Kidney (tissue), 22 donors: ENCODE measurements at places on chromosomes 3 and 15.
A peak's percentile ranks its signal among the peaks of the same experiment; 100 is the strongest.

GRCh38 chr3:623914-624545 is 427.5 kb downstream of the CHL1 start:
- H3K4me1 ChIP-seq: no peaks in the 10 kb centered on the region
- no peaks in the 10 kb centered on the region for H3K36me3 ChIP-seq
- DNase-seq: no peak
- no peak overlapping the region for H3K27ac ChIP-seq
- H3K27me3 ChIP-seq: no peaks in the 10 kb centered on the region

- H3K27me3 ChIP-seq: no peaks in the 10 kb centered on the region
- no peaks in the 10 kb centered on the region for H3K36me3 ChIP-seq
- no peak for DNase-seq
- peaks cover 2% of the 10 kb centered on the region for H3K4me1 ChIP-seq
- H3K27ac ChIP-seq: no peak overlapping the region
Measured at GRCh38 chr3:71060536-71060935, 523.0 kb downstream of the FOXP1 start.

DNA sequence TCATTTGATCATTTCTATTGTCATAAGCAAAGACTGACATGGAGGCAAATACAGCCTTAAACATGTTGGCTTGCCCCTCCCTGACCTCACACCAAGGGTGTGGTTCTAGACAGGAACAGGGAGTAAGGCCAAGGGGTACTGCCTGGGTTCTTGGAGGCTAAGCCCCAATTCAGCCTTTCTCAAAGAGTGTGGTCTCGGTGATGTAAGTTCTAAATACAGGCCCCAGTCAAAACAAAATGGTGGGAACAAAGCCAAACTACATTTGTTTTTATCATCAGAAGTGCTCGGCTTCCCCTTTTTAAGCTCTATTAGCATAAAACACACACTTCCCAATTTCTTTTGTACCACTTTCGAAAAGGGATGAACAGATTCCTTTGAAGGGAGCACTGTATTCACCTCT is 129.5 kb downstream of the ATP8B4 start:
- H3K4me1 ChIP-seq: no peaks in the 10 kb centered on the region
- H3K4me3 ChIP-seq: no peak overlapping the region
- H3K27ac ChIP-seq: no peak overlapping the region
- DNase-seq: no peak

DNA sequence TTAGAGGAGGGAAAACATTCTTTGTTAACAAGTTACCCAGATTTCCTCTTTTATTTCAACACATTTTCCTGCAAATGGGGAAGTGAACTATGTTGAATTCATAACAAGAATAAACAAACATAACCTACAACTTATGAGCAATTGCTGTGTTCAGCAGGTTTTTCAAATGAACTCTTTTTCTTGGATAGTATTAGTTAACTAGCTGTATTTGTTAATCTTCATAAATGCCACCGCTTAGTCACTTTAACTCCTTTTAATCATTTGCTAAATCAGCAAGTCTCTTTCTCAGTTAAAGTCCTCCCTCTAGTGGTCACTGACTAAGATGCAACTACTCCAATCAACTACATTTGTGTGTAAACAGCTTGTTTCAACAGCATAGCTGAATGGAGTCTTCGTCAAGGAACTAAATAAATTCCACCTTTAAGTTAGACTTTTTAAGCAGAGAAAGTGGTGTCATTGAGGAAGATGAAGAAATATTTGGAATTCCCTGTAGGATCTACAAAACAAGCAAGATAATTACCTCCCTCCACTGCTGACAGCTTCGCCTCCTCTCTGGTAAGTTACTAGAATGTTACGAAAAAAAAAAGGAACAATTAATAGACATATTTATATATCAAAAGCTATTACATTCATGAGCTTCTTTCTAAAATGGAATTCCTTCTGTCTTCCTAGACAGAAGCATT is 1122.0 kb downstream of the ROBO1 start:
- no peaks in the 10 kb centered on the region for H3K4me1 ChIP-seq
- no peaks in the 10 kb centered on the region for H3K27me3 ChIP-seq
- H3K36me3 ChIP-seq: no peaks in the 10 kb centered on the region
- H3K27ac ChIP-seq: no peak overlapping the region

DNA sequence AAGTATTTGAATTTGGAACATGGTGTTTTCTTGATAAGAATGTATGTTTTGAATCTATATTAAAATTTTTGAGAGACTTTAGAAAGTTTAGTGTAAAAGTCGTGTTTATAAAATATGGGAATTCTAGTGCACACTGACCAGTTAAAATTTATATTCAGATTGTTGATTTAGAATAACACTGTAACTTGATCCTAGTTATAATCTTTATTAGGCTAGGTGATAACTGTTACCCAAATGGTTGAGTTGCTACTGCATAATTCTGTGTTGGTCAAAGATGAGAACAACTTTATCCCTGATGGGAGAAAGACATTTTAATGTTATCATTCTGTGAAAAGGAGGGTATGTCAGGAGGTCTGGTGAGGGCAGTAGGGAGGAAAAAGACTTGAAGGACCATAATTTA is 249.3 kb downstream of the UBE2E2 start:
- H3K27me3 ChIP-seq: no peaks in the 10 kb centered on the region
- DNase-seq: no peak
- H3K4me3 ChIP-seq: no peak overlapping the region
- no peaks in the 10 kb centered on the region for H3K4me1 ChIP-seq

- H3K27ac ChIP-seq: peak overlapping the region; percentile 9
- H3K36me3 ChIP-seq: no peaks in the 10 kb centered on the region
- H3K4me1 ChIP-seq: peaks cover 6% of the 10 kb centered on the region
- H3K4me3 ChIP-seq: no peak overlapping the region
- no peak for DNase-seq
Measured at GRCh38 chr3:194256040-194256945, 94.8 kb downstream of the CPN2 start.

- H3K27me3 ChIP-seq: no peaks in the 10 kb centered on the region
- no peak for DNase-seq
- no peak overlapping the region for H3K27ac ChIP-seq
- no peak overlapping the region for H3K4me3 ChIP-seq
Measured at GRCh38 chr3:152474585-152474984, 205.9 kb downstream of the MBNL1 start.

DNA sequence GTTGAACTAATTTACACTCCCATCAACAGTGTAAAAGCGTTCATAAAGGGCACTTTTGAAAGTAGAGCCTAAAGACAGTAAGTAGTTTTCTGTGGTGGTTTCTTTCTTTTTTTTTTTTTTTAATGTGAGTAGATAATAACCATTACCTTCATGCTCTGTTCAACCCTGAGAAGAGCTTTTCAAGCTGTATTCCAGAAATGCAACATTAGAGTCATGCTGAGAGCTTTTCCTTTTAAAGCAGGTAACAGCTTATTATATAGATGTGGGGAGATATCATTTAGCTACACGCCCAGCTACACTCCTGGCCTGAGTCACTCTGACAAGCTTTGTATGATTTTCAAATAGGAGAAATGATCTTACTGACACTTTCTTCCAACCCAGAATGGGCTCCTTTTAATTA is 96.2 kb upstream of the ARHGEF26 start:
- H3K4me1 ChIP-seq: no peaks in the 10 kb centered on the region
- no peak overlapping the region for H3K4me3 ChIP-seq
- DNase-seq: no peak
- H3K27ac ChIP-seq: no peak overlapping the region
- H3K27me3 ChIP-seq: no peaks in the 10 kb centered on the region
- H3K36me3 ChIP-seq: no peaks in the 10 kb centered on the region

GRCh38 chr3:122409446-122409845 is 6.4 kb downstream of the WDR5B start:
- H3K36me3 ChIP-seq: peaks cover 26% of the 10 kb centered on the region
- no peak for DNase-seq
- H3K4me1 ChIP-seq: peaks cover under 1% of the 10 kb centered on the region
- H3K27ac ChIP-seq: no peak overlapping the region
- H3K27me3 ChIP-seq: no peaks in the 10 kb centered on the region
- H3K4me3 ChIP-seq: no peak overlapping the region

DNA sequence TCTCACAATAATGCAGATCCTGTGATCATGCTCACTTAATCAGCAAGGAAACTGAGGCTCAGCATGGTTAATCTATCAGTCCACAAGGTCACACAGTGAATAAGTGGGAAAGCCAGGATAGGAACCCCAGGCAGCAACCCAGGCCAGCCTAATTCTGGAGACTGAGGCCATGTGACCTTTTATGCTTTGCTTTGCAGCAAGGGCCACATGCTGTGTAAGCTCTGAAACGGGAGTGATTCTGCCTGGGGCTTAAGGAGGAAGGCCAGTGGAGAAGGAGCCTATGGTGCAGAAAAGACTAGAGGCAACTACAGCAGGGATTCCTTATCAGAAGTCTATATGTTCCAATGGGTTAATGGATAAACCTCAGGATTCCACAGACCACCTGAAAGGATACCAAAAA is 157.6 kb upstream of the PPP2R3A start:
- H3K27me3 ChIP-seq: no peaks in the 10 kb centered on the region
- no peak overlapping the region for H3K4me3 ChIP-seq
- DNase-seq: no peak
- H3K27ac ChIP-seq: no peak overlapping the region
- H3K36me3 ChIP-seq: no peaks in the 10 kb centered on the region

GRCh38 chr15:75136118-75136517 is 65.6 kb upstream of the C15orf39 start:
- no peaks in the 10 kb centered on the region for H3K36me3 ChIP-seq
- no peaks in the 10 kb centered on the region for H3K4me1 ChIP-seq
- H3K27ac ChIP-seq: no peak overlapping the region
- H3K4me3 ChIP-seq: no peak overlapping the region
- H3K27me3 ChIP-seq: no peaks in the 10 kb centered on the region
